OCI-M1 (cell line): ENCODE measurements at places on chromosomes 5 and 9.

DNA sequence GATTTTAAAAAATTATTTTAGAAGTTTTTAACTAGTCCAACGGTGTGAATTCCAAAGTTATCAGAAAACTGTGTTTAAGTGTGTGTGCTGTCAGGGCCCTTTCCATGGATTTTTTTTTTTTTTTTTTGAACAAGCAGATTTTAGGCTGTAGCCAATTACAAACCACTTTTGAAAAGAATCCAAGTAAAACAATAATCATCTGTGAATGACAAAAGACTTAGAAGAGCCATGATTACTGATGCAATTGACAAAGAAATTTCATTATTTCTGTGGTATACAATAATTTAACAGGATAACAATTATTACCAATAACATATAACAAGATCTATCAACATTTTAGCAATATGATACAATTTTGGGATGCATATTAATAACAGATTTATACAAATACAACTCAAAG, 16.2 kb upstream of the PAIP1 start:
- no peak for DNase-seq

GRCh38 chr5:31825518-31826068, 186.7 kb downstream of the PDZD2 start:
- DNase-seq: peak; percentile 78

- no peak for DNase-seq
Observed at GRCh38 chr5:146151970-146152369, 30.5 kb downstream of the LARS1 start.

DNA sequence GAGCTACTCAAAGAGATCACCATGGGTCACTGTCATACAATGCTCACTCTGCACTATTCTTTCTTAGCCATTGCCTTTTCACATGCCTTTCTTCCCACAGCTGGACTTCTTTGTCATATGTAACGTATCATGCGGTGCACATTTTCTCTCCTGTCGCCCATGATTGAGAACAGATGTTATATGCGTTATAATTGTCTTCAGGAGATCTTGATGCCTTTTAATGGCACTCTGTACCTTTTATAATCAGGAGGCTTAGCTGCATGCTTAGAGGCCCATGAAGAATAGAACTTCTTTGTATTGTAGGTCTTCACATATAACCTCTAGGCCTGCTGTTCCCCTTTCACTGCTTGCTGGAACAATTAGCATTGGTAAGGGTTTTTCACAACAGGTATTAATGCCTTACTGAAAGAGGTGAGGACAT, 436.1 kb downstream of the CDH10 start:
- no peak for DNase-seq

DNA sequence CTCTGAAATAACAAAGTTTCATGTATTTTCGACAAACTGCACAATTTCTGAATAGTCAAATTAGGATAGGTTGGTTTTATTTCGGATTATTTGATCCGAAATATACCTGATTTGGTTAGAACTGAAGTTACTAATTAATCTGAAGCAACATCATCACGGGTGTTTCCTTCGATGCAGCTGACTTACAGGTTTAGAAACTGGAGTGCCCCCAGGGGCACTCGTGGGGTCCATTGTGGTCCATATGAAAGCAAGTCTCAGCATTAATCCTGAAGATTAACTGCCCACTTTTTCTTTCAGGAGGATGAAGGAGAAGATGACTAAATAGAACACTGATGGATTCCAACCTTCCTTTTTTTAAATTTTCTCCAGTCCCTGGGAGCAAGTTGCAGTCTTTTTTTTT, 5.3 kb downstream of the SET start:
- DNase-seq: no peak

DNA sequence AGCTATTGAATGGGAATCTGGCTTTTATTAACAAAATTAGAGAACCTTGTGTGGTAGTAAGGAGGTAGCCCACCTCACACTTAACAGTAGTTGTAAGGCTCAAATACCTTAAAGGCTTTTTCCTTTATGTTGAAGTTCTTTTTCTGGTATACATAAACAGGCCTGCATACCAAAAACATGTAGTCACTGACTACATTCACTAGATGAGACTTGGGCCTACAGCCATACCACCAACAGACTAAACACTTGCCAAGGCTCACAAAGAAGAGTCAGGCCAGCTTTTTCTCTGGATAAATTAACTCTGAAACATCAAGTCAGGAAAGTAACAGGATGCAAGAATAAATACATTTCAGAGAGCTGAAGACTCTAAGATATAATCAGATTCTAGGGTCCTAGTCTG, 78.6 kb upstream of the MPDZ start:
- DNase-seq: no peak

DNA sequence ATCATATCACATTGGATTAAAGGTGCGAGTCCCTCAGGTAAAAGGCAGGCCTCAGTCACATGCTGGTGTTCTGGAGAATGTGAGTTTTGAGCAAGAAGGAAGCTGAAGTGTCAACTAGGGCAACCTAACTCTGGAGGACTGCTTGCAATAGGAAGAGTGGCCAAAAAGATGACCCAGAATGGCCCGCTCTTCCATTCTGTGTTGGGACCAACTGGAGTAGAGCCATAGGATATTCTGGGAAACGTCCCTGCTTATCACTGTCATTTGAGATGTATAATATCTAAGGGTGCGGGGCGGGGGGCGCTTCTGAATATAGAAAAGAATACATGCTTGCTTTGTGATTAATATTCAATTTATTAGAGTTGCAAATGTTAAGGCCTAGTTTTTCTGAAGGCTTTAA, 7.1 kb upstream of the TRIM7 start:
- DNase-seq: no peak

DNA sequence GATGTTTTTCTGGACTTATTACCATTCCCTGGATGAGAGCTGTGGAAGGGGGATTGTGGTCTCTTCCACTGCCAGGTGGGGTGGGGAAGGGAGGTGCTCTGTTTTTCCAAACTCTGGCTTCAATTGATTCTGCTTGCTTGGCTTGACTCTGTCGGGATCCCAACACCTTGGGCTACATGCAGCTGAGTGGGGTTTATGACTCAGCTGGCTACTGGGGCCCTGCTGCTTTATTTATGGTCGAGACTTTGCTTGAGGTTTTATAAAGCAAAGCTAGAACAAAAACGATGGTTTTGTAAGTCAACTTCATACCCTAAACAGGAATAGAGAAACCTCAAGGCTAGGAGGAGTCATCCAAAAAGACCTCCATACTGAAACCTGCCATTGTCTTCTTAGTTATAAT, 76.3 kb downstream of the AOPEP start:
- no peak for DNase-seq

GRCh38 chr5:38381361-38381760, 123.0 kb downstream of the EGFLAM start:
- no peak for DNase-seq

- DNase-seq: no peak
Observed at GRCh38 chr5:56056875-56057274, 62.1 kb upstream of the IL6ST start.

GRCh38 chr5:97801461-97801860, 618.4 kb upstream of the RIOK2 start:
- DNase-seq: no peak

GRCh38 chr5:138611678-138612218, 36.5 kb upstream of the HSPA9 start:
- DNase-seq: no peak

GRCh38 chr5:13740471-13740870, 204.0 kb downstream of the DNAH5 start:
- DNase-seq: no peak

DNA sequence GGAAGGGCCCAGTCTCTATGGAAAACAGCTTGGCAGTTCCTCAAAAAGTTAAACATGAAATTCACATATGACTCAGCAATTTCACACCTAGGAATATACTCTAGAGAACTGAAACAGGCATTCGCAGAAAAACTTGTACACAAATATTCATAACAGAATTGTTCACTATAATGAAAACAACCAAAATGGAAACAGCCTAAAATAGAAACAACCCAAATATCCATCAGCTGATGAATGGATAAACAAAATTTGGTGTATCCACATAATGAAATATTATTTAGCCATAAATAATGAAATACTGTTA, 4.8 kb upstream of the GPR150 start:
- no peak for DNase-seq
